KBM-7 (cell line): ENCODE measurements at places on chromosomes 6 and 20.

DNA sequence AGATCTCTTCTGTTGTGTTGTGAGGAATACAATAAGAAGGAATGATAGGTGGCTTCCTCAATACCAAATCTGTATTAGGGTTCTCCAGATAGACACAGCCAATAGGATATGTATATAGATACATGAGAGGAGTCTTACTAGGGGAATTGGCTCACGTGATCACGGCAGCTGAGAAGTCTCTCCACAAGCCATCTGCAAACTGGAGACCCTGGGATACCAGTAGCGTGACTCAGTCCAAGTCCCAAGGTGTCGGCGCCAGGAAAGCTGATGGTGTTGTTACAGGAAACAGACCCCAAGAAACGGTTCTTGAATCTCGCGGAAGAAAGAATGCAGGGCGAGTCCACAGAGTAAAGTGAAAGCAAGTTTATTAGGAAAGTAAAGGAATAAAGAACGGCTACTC, 61.4 kb downstream of the SYTL3 start:
- DNase-seq, result no peak

- DNase-seq, result no peak
These were observed 120.5 kb downstream of the NCOA3 start for GRCh38 chr20:47622118-47622665.

GRCh38 chr6:26006086-26006939, 43.7 kb downstream of the TRIM38 start:
- DNase-seq, result no peak

DNA sequence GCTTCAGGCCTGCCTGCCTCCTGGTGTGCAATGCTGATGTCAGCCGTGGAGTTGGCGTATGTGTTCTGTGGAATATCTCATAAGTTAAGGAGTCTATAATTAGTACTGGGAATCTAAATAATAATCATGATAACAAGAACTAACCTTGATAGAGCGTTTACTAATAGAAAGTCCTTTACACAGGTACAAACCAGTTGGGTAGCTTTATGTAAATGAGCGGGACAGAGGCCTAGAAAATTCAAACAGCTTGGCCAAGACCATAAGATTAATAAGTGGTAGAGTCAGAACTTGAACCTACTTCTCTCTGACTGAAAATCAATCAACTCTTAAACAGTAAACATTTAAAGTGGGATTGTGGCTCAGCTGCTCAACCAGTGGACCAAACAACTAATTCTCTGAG, 570.9 kb upstream of the AGPAT4 start:
- no peak for DNase-seq

- DNase-seq, result no peak
These were observed 133.3 kb upstream of the AHI1 start for GRCh38 chr6:135630789-135631376.

GRCh38 chr6:157090736-157091135, 232.6 kb downstream of the TMEM242 start:
- DNase-seq, result no peak

DNA sequence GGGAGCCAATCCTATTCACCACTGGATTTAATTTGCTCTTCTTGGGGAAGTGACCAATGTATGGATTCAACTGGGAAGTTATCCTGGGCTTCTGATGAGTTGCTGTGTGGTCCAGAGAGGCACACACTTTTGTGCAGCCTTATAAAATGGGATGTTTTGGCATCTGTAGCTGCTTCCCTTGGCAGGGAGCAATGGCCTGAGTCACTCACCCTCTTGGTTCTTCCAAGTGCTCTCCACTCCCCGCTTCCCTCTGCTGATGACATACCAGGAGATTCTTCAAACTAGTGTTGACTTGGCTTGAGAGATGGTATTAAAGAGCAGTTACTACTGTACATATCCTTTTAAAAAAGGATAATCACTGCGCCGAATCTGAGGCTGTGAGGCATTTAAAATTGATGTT, 105.8 kb downstream of the JARID2 start:
- no peak for DNase-seq

GRCh38 chr6:53898026-53898795, 103.4 kb downstream of the LRRC1 start:
- DNase-seq, result no peak

DNA sequence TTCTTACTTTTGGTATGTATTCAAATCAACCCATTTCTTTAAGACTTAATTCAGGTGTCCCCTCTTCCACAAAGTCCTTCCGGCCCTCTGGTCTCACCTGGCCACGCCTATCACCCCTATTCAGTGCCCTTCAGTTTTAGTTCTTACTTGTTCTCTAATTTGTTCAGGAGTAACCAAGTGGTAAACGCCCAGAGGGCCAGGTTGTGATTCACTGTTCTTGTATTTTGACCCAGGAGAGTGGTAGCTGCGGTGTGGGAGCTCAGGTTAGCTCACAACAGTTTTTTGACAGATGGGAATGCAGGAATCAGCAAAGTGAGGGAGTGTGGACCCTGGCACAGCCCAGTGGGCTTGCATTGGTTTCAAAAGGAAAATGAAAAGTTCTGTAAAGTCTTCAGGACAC, 81.7 kb upstream of the RIPOR2 start:
- DNase-seq, result no peak
